CD4-positive, alpha-beta T cell (primary cell): ENCODE measurements at places on chromosomes 4 and X. TPM values are rescaled to one million over a fixed set of nuclear protein-coding genes. Genes with fewer than 3 reads are reported as not detected.

The SULT1E1 gene
- total RNA-seq = not detected

- H3K4me1 ChIP-seq = peaks cover 22% of the 10 kb centered on the region
- peak overlapping the region; percentile 89 for H3K4me3 ChIP-seq
- no peak for DNase-seq
- no peaks in the 10 kb centered on the region for H3K27me3 ChIP-seq
- H3K36me3 ChIP-seq = no peaks in the 10 kb centered on the region
- H3K27ac ChIP-seq = peak overlapping the region; percentile 77
Observed at GRCh38 chr4:41989994-41990364, 351 bp upstream of the SLC30A9 start.

DNA sequence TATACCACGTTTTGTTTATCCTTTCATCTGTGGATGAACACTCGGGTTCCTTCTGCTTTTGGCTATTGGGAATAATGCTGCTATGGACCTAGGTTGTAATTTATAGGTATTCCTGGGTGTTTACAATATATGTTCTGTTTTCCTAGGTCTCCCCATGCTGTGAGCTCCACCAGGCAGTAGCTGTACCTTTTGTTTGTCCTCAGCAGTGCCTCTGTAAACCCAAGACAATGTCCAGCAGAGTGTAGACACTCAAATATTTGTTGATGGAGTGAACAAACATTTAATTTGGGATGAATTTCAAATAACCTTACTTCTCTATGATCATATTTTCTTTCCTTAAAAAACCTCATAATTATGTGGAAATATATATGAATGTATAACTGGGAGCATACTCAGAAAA, 259.5 kb upstream of the BOD1L1 start:
- H3K27me3 ChIP-seq = no peaks in the 10 kb centered on the region
- no peaks in the 10 kb centered on the region for H3K4me1 ChIP-seq
- H3K36me3 ChIP-seq = no peaks in the 10 kb centered on the region

DNA sequence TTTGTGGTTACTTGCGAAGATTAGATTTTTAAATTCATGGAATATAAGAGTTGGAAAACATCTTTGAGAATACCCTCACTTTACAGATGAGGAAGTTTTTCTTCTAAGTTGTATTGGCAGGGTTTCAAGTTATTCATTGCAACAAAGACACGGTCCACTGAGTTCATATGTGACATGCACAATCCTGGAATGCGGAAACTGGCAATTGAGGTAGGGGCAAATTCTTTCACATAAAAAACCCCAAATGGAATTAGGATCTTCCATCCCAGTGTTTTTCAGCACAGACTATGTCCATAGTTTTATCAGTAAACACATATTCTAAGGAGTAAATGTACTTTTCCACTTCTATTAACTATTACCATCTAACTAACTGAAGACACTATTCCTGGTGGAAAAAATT, 81.8 kb upstream of the NAP1L5 start:
- H3K27ac ChIP-seq = no peak overlapping the region
- H3K27me3 ChIP-seq = no peaks in the 10 kb centered on the region
- DNase-seq = no peak
- H3K36me3 ChIP-seq = peaks cover 17% of the 10 kb centered on the region
- H3K4me1 ChIP-seq = no peaks in the 10 kb centered on the region
- H3K4me3 ChIP-seq = no peak overlapping the region

DNA sequence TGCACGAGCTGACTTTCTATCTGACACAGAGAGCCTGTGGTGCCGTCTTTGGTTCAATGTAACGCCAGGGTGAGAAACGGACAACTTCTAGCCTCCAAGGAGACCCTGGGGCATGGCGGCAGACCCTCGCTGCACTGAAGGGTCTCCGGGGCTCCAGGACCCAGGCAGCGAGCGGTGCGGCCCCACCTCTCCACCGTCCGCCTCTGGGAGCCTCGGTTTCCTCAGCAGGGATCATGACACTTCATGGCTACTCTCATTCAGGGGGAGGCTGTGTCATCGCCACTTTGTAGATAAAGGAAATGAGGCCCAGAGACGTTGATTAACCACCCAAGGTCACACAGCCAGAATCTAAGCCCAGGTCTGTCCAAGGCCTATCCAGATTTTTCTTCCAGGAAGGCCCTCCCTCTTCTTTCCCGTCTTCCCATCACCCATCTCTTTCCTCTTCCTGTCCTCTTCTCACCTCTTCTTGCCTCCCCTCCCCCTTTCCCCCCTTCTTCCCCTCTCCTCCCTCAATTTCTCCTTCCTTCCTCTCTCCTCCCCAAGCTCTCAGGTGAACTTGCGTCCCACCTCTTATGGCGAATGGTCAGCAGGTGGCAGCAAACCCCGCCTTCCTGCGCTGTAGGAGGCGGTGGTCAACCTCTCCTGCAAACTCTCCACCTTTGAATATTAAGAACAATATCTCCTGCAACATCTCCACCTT, 69.3 kb upstream of the HMX1 start:
- H3K4me1 ChIP-seq = no peaks in the 10 kb centered on the region
- no peak overlapping the region for H3K27ac ChIP-seq
- H3K36me3 ChIP-seq = no peaks in the 10 kb centered on the region

- H3K27me3 ChIP-seq = no peaks in the 10 kb centered on the region
- H3K4me1 ChIP-seq = peaks cover 3% of the 10 kb centered on the region
- no peak overlapping the region for H3K27ac ChIP-seq
Observed at GRCh38 chr4:48360285-48361011, 19.1 kb downstream of the SLAIN2 start.

The IL3RA gene
- 0.45 TPM for total RNA-seq

The OPHN1 gene
- not detected for total RNA-seq

DNA sequence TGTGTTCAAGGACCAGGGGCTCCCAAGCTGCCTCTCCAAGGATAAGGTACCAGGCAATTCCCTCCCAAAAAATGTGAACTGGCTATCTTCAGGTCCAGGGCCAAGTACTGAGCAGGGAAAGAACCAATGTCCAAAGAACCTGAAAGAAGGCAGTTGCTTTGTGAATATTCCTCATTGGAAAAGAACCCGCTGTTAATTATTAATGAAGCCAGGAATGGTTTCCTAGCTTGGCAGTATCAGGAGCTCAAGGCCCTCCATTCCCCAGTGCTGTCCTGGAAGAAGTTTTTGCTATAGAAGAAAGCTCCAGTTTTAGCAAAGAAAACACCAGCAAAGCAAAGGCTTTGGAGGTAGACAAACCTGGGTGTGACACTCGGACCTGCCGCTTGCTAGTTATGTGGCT, 130.0 kb upstream of the MBNL3 start:
- no peak for DNase-seq
- H3K4me3 ChIP-seq = no peak overlapping the region
- no peaks in the 10 kb centered on the region for H3K4me1 ChIP-seq
- no peaks in the 10 kb centered on the region for H3K27me3 ChIP-seq

GRCh38 chrX:19986531-19986930, 4.3 kb downstream of the BCLAF3 start:
- no peaks in the 10 kb centered on the region for H3K27me3 ChIP-seq
- peaks cover 8% of the 10 kb centered on the region for H3K4me1 ChIP-seq
- no peak overlapping the region for H3K27ac ChIP-seq
- DNase-seq = no peak
- no peaks in the 10 kb centered on the region for H3K36me3 ChIP-seq
- no peak overlapping the region for H3K4me3 ChIP-seq

- H3K27me3 ChIP-seq = no peaks in the 10 kb centered on the region
- no peak overlapping the region for H3K27ac ChIP-seq
- no peak for DNase-seq
- no peaks in the 10 kb centered on the region for H3K36me3 ChIP-seq
- H3K4me3 ChIP-seq = no peak overlapping the region
Observed at GRCh38 chr4:116243431-116243830, 841.9 kb downstream of the TRAM1L1 start.

DNA sequence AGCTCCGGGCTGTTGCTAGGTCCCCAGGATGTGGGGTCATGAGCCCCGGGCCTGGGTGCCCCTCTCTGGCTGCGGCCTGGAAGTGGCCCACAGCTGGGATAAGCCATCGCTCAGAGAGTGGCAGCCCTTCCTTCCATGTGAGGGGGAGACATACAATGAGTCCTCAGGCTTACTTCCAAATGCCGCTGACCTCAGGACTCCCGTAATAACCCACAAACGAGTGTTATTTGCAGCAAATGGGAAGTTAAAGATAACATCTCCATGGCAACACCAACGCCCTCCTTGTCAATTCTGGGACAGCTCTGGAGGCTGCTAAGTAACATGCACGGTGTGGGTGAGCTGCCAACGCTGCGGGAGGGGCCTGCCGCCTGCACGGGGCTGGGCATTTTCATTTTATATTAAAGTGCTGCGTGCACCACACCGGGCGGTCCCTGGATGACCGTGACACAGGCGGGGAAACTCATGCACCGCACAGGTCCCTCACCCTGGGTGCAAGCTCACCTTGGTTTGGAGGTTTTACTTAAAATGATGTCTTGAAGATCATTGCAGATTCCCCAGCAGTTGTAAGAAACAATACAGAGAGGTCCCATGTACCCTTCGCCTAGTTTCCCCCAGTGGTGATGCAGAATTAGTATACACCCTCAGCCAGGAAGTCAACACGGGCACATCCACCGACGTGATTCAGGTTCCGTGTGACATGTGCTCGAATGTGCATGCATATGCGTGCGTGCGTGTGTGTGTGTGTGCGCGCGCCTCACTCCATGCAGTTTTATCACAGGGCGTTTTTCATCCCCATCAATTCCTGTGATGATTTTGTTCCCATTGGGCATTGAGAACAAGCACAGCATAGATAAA, 79.4 kb downstream of the ABLIM2 start:
- no peak overlapping the region for H3K4me3 ChIP-seq
- no peak overlapping the region for H3K27ac ChIP-seq
- H3K36me3 ChIP-seq = no peaks in the 10 kb centered on the region

DNA sequence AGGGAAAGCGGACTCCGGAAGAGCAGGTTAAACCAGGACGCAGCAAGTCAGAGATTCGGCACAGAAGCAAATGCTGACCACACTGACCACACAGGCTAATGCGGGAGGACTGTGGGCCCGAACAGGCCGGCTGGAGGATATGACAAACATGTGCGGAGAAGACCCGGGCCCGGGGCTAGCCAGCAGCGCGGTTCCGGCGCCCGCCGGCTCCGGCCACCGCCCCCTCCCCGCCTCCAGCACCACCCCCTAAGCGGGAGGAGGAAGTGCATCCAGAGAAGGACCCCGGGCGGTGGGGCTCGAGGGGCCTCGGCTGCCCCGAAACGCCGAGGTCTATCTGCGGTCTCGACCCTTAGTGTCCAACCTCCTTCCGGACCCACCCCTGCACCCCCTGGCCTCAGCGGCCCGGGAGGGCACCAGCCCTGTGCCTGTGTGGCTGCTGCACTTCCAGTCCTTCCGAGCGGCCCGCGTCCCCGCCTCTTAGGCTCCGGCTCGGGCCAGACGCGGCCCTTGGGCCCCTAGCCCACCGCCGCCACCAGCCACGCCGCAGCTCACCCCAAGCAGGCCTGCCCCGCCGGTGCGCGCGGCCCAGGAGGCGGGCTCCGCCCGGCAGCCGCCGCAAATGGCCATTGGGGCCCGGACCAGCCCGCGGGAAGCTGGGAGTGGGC, 2.1 kb downstream of the ELOVL6 start:
- peaks cover 22% of the 10 kb centered on the region for H3K4me1 ChIP-seq
- peak overlapping the region; percentile 80 for H3K27ac ChIP-seq
- peak overlapping the region; percentile 92 for H3K4me3 ChIP-seq
- no peaks in the 10 kb centered on the region for H3K36me3 ChIP-seq
- H3K27me3 ChIP-seq = no peaks in the 10 kb centered on the region

GRCh38 chrX:1213971-1214370, 1.5 kb upstream of the CRLF2 start:
- H3K27ac ChIP-seq = no peak overlapping the region
- H3K36me3 ChIP-seq = no peaks in the 10 kb centered on the region
- no peak overlapping the region for H3K4me3 ChIP-seq
- peaks cover 6% of the 10 kb centered on the region for H3K4me1 ChIP-seq
- H3K27me3 ChIP-seq = no peaks in the 10 kb centered on the region

The LNX1 gene
- not detected for total RNA-seq

DNA sequence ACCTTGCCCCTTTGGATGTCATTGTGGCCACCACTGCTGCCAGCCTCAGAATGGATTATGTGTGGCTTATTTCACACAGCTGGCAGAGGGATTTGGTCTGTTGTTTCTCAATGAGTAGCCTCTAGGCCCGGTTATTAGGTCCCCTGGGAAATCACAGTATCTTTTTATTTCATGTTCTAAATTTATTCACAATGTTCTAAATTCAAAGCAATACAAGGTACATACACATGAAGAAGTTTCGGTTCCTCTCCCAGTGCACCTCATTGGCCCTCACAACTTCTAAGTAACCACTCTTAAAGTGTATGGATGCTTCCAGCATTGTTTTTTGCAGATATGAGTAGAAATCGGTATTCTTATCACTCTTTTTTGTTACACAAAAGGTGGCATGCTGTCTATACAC, 262.7 kb downstream of the RCHY1 start:
- no peaks in the 10 kb centered on the region for H3K27me3 ChIP-seq
- H3K4me3 ChIP-seq = no peak overlapping the region
- no peaks in the 10 kb centered on the region for H3K36me3 ChIP-seq
- H3K4me1 ChIP-seq = no peaks in the 10 kb centered on the region

GRCh38 chr4:11424000-11424399, 4.7 kb downstream of the HS3ST1 start:
- no peak overlapping the region for H3K27ac ChIP-seq
- DNase-seq = no peak
- peaks cover 21% of the 10 kb centered on the region for H3K27me3 ChIP-seq
- H3K4me3 ChIP-seq = no peak overlapping the region

The ODAPH gene
- total RNA-seq = 0.36 TPM

DNA sequence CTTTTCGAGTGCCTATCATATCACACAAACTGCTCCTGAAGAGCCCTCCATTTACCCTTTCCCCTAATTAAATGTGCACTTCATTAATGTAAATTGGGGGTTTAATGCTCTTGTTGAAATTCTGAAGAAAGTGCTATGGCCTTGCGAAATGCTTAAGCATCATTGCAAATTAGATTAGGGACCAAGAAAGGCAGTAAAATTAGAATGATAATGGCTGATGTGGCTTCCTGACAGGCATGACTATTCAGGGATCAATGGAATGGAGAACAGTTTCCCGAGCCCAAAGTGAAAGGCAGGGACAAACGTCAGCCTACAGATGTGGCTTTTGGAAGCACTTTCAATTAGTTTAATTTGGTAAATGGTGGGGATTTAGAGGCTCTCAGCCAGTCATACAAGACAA, 120.1 kb downstream of the NKX6-1 start:
- peaks cover 4% of the 10 kb centered on the region for H3K27me3 ChIP-seq
- no peaks in the 10 kb centered on the region for H3K4me1 ChIP-seq
- no peak for DNase-seq
- H3K4me3 ChIP-seq = no peak overlapping the region
- no peaks in the 10 kb centered on the region for H3K36me3 ChIP-seq
